ENCODE measurements at places on chromosomes 5 and 9. TPM values are rescaled to one million over a fixed set of nuclear protein-coding genes. Genes with fewer than 3 reads are reported as not detected.

Gene EFCAB9
- polyA plus RNA-seq: not detected

Gene ZNF608
- 1.4 TPM for polyA plus RNA-seq

Gene ADAMTSL2
- not detected for polyA plus RNA-seq

Gene WDR31
- 3.1 TPM for polyA plus RNA-seq
